Stomach (tissue), 19 donors: ENCODE measurements at places on chromosomes 2 and 18. TPM values are rescaled to one million over a fixed set of nuclear protein-coding genes. Genes with fewer than 3 reads are reported as not detected.

Gene AAMP
- 218 TPM for total RNA-seq

Gene METTL21A
- total RNA-seq = 42.9 TPM

Gene NHEJ1
- 13.4 TPM for total RNA-seq

DNA sequence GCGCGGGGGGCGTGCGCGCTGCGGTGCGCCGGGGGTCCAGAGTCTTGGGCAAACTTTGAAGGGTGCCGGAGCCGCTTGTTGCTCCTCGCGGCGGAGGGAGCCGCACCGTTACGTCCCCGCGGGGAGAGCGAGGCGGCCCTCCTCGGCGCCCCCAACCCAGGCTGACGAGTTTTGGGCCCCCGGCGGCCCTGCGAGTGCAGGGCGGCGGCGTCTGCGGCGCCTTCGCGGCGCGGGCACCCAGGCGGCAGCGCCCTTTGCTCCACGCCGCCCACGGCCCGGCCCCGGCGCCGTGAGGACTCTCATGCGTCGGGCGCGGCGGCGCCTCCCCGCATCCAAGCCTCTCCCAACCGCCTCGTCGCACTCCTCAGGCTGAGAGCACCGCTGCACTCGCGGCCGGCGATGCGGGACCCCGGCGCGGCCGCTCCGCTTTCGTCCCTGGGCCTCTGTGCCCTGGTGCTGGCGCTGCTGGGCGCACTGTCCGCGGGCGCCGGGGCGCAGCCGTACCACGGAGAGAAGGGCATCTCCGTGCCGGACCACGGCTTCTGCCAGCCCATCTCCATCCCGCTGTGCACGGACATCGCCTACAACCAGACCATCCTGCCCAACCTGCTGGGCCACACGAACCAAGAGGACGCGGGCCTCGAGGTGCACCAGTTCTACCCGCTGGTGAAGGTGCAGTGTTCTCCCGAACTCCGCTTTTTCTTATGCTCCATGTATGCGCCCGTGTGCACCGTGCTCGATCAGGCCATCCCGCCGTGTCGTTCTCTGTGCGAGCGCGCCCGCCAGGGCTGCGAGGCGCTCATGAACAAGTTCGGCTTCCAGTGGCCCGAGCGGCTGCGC lies 814 bp downstream of the FZD7 start:
- H3K4me3 ChIP-seq = peak overlapping the region; percentile 79
- no peak for DNase-seq
- peak overlapping the region; percentile 90 for H3K27ac ChIP-seq

- H3K4me1 ChIP-seq = no peaks in the 10 kb centered on the region
- no peaks in the 10 kb centered on the region for H3K36me3 ChIP-seq
- H3K4me3 ChIP-seq = no peak overlapping the region
- no peak overlapping the region for H3K27ac ChIP-seq
These were observed 108.9 kb downstream of the THSD7B start for GRCh38 chr2:136874258-136874657.

DNA sequence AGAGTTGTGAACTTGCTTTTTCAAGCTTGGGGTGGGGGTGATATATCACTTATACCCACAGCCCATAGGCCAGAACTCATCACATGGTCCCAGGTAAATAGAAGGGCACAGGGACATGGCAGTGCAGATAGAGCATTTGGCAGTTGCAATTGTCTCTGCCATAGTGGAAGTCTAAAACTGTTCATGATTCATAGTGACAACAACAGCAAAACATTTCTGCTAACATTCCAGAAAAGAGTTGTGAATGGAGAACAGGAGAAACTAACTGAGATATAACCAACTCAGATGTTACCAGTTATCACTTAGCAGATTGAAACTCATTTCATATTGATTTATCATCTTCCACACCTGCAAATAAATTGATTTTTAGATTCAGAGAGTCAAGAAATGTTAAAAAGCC lies 278.6 kb upstream of the KYNU start:
- H3K27me3 ChIP-seq = no peaks in the 10 kb centered on the region
- H3K27ac ChIP-seq = no peak overlapping the region
- H3K36me3 ChIP-seq = no peaks in the 10 kb centered on the region
